Spleen (tissue), 13 donors: ENCODE measurements at places on chromosomes 1 and 21.
A peak's percentile ranks its signal among the peaks of the same experiment; 100 is the strongest.

DNA sequence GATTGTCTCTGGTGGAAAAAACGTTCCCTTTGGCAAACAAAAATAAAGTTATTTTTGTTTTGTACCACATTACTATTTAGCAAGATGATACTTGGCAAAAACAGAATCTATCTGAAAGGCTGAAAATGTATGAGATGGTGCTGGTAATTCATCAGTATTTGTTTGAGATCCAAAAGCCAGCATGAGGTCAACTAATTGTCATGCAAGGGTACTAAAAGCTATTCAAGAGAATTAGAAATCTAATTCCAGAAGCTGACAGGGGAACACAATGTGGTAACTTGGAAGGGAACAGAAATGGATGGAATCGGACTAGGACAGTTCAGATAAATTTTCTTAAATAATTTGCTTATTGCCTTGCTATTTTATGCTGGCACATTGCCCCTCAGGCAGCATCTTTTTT, 263.8 kb downstream of the KCNT2 start:
- no peak for DNase-seq

DNA sequence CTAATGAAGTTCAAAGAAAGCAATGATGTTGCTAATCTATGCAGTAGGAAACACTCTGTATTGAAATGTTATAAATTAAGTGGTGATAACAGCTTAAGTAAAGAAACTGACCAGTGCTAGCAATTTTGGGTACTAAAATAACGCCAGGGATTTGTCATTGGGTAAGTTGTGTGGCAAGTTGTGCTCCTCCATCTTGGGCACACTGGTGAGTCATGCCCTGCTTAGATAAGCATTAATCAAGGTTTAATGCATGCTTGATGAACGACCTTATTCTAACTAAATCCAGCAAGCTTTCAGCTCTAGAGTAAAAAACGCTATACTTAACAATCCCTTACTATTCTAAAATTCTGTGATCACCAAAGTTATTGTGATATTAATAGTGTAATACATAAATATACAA, 25.2 kb downstream of the VAMP4 start:
- DNase-seq, result no peak

GRCh38 chr1:245156736-245157505, 2.1 kb downstream of the KIF26B start:
- no peak for DNase-seq

DNA sequence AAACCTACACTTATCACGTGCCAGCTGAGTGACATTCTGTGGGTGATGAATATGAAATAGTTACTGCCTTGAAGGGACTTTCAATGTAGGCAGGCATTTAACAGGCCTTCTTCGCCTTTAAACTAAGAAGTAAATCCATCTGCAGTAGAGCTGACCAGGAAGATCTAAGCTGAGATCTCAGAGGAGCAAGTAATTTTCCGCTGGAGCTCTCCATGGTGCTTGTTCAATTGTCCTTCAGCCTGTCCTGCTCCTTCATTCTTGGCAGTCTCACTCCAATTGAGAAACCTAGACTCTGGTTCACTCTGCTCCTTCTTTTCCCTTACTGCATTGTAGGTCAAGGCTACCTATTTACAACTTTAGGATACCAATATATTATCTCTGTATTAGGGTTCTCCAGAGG, 183.5 kb downstream of the HMCN1 start:
- DNase-seq, result no peak

DNA sequence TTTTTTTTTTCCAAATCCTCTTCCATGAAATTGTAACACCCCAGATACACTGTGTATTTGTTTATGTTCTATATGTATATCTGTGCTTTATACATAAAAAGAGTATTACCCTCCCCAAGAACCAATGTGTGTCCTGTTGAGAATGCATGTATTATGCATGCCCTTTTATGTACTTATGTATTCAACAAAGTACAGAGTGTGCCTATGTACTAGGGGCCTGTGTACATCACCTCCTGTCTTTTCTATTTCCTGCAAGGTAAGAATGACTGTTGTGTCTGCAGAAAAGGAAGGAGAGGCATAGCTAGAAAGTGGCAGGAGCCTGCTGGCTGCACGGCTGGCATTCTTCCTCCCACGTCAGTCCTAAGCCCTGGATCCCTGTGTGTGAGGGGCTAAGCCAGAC, 7.0 kb downstream of the TMEM61 start:
- DNase-seq, result peak; percentile 42

DNA sequence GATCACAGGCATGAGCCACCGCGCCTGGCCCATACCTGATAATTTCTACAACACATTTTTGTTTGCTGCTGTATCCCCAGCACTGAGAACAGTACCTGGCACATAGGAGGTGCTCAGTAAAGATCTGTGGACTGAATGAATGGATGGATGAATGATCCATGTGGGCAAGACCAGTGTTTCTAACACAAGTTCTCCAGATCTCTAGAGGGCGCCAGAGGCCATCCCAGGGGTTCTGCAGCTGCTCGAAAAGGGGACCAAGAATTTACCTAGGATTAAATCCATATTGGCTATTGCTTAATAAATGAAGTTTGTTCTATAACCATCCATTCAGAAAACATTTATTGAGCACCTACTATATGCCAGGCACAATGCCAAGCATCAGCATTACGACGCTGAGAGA, 167.7 kb downstream of the ACTL8 start:
- DNase-seq, result peak; percentile 41

DNA sequence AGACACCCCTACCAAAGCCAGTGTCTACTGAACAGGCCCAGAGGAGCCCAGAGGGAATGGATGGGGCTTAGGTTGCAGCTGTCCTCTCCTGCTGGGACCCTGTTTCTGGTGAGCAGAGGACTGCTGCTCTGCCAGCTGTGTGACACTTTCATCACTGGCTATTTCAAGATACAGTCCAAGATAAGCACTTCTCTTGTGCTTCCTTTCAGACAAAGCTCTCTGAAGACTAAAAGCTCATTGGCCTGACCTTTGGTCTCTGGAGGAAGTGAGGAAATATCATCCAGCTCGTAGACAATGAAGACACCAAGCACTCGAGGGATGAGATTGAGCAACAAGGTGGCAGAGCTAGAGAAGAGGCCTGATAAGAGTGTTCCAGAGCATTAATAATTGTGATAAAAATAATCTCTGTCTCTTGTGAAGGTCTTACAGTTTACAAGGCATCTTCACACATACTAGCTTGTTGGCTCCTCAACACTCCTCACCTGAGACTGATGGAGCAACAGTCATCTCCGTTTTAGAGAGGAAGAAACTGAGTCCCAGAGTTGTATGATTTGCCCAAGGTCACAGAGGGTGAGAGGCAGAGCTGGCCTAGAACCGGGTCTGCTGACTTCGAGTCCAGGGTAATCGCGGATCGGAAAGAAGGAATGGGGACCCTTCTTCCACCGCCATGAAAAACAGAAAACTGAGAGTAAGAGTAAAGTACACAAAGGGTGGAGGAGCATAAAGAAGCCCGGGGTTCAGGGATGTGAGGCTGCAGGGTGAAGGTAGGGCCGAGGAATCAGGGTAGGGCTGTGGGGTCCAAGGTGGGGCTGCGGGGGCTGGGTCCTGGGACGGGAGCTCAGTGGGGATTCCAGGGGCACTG, 666 bp downstream of the PAFAH2 start:
- DNase-seq, result peak; percentile 89

- DNase-seq, result no peak
These were observed 1.3 kb upstream of the DUSP23 start for GRCh38 chr1:159779403-159779851.

- DNase-seq, result peak; percentile 89
These were observed 22.4 kb downstream of the CAPZB start for GRCh38 chr1:19462781-19463503.

DNA sequence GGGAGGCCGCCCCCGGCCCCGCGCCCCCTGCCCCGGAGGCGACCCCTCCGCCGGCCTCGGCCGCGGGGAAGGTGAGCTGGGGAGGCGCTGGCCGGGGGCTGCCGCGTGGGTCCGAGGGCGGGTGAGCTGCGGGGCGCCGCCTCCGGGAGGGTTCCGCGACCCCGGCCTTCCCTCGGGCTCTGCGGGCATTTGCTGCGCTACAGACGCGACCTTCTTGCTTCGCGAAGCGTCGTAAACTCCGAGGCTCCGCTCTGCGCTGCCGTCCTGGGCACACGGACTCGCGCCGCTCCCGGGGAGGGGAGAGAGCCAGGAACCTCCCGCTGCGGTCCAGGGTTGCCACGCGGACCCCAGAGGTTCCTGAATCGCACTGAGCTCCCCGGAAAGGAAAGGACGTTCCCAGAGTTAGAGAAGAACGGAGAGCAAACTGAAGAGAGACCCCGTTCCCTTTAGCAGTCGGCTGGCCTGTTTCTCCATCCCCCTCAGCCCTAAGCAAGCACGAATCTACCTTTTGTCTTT, 345 bp downstream of the SLX9 start:
- DNase-seq, result no peak

DNA sequence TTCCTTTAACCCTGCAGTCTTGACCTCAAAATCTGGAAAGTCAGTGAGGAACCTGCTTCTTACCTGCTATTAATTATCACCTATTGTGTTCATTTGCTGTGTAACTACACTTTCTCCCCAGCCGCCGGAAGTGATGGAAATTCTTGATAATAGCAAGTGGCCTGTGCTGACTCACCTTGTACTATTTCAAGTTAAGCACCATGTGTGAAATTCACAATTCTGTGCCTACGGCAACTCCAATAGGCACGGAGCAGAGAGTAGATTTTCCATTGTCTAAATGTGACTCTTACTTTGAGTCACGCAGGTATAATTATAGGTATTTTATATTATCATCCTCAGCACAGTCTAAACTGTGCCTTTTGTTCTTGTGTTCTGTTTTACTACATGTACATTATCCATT, 466.8 kb downstream of the KIF26B start:
- DNase-seq, result no peak

DNA sequence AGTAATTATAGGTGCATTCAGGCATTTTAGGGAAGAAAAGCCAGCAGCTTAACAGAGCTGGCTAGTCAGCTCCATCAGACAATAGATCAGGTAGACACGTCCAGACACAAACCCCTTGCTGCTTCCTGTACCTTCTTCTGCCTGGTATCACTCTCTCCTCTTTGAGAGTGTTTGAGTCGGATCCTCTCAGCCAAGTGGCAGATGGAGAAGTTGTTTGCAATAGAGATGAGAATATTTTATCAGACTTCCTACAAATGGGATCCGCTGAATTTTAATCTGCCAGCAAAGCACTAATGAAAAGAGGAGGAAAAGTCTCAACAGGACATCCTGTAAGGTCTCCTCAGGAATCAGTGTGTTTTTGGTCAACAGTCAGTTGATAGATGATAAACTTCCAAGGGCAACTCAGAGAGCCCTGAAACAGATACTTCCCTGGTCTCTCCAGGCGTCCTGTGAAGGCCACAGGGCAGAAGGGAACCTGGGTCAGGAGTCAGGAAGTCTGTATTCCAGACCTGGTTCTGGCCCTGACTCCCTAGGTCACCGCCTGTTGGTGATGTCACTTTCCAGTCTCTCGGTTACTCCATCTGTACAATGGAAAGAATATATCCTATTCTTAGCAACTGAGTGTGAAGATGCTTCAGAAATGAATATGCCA, 62.1 kb upstream of the PROX1 start:
- DNase-seq, result no peak

DNA sequence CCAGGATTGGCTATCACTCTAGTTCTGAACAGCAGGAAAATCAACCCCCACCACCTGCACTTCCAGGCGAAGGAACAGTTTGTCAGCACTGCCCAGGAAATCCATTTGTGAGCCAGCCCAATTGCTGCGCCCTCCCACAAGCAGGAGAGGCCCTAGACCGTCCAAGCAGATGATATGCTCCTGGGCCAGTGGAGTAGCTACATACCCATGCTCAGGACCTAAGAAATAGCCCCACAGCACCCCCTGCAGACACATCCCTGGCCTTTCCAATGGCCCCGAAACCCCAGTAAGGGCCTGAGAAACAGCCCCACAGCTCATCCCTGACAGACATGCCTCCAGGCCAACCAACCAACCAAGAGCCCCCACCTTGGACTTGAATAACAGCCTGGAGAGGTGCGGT, 111.5 kb upstream of the ZC3H11B start:
- DNase-seq, result no peak

DNA sequence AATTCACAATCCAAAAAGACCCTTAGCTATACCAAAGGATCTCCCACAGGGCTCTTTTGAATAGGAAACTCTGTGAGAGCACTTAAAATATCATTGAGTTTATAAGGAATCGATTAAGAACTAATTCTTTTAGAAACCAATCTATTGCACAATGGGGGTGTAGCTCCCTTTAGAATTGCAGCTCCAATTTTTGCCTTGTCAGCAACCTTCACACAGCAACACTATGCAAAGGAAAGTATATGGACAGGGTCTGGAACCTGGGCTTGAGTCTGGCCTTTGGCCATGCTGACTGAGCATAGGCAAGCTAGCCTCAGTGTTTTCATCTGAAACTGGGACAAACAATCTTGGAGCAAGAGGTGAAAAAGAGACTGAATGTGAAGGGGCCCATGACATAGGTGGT, 17.2 kb upstream of the FAM78B start:
- DNase-seq, result no peak

DNA sequence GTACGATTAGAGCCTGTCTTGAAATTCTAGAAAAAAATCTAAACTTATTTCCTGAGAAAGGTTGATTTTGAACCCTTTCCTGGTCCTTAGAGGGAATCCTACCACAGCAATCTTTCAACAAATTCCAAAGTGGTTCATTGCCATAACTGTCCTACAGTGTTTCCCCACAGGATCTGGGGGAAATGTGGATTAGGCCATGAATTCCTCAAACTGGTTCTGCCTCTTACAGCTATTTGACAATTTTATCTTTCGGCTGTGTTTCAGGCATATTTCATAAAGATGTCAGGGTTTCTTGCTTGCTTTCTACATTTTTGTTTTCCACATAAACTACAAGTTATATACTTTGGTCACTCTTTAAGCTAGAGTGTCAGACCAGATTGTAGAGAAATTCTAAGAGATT, 544 bp upstream of the ZP4 start:
- DNase-seq, result no peak

- DNase-seq, result no peak
These were observed 130.3 kb downstream of the CASZ1 start for GRCh38 chr1:10665930-10666850.

- no peak for DNase-seq
These were observed 572 bp downstream of the LPGAT1 start for GRCh38 chr1:211830055-211830327.

DNA sequence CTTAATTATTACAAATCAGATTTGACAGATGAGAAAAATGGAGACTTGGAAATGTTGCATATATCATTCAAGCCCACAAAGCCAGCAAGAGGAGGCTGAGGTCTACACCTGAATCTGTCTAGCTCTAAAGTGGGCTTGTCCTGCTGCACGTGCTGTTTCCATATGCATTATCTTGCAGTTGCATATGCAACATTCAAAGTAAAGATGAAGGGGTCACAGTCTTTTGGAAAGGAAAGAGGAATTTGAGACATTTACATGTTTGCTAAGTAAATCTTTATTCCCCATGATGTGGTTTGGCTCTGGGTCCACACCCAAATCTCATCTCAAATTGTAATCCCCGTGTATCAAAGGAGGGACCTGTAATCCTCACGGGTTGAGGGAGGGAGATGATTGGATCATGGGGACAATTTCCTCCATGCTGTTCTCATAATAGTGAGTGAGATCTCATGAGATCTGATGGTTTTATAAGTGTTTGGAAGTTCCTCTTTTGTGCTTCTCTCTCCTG, 98.3 kb downstream of the BACH1 start:
- DNase-seq, result no peak
